ENCODE measurements at places on chromosomes 1 and 21.
A peak's percentile ranks its signal among the peaks of the same experiment; 100 is the strongest.

- no peak for DNase-seq
These were observed 42.2 kb downstream of the BTF3L4 start for GRCh38 chr1:52098139-52098871.

GRCh38 chr21:32514275-32515055 is 70.9 kb downstream of the TCP10L start:
- no peak for DNase-seq

GRCh38 chr21:31538816-31539215 is 120.7 kb upstream of the SOD1 start:
- DNase-seq = no peak

DNA sequence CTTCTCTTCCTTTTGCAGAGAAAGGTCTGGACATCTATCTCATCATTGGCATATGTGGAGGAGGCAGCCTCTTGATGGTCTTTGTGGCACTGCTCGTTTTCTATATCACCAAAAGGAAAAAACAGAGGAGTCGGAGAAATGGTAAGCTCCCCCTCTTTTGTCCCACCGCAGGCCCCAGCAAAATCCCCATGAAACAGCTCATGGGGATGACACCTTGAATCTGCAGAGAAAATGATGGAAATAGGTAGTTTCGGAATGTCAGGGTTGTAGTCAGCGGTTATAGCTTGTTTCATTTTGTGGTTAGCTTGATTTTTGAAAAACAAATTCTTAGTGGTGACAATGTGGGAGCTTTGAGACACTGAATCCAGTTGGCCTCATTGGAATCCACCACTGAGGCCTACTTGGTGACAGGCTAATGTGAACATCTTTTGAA is 10.3 kb downstream of the CD2 start:
- DNase-seq = no peak

GRCh38 chr1:83762416-83762815 is 236.5 kb downstream of the TTLL7 start:
- no peak for DNase-seq

- DNase-seq = no peak
These were observed 21.2 kb downstream of the OVGP1 start for GRCh38 chr1:111406321-111406768.

DNA sequence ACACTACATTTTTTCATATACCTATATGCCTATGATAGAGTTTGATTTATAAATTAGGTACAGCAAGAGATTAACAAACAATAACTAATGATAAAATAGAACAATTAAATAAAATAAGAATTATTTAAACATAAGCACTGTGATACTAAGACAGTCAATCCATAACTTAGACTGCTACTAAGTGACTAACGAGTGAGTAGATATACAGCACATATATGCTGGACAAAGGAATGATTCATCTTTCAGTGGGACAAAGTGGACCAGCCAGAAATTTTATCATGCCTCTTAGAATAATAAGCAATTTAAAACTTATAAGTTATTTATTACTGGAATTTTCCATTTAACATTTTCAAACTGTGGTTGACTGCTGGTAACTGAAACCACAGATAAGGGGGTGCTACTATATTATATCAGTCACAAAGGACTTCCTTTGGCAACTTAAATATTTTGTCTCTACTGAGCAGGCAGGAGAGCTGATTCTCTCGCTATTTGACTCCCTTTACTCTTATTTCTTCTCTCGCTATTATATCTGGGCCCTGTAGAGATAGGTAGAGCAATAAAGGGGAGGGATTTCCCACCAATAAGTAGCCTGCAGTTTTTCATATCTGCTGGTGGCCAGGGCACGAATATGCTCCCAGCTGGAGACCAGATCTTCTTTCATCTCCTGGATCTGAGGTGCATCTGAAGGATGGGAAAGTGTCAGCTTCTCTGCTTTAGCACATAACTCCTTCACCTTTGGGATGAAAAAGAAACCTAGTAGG is 10.8 kb downstream of the SPTA1 start:
- DNase-seq = no peak

- no peak for DNase-seq
These were observed 6.9 kb upstream of the HPDL start for GRCh38 chr1:45319761-45320160.

DNA sequence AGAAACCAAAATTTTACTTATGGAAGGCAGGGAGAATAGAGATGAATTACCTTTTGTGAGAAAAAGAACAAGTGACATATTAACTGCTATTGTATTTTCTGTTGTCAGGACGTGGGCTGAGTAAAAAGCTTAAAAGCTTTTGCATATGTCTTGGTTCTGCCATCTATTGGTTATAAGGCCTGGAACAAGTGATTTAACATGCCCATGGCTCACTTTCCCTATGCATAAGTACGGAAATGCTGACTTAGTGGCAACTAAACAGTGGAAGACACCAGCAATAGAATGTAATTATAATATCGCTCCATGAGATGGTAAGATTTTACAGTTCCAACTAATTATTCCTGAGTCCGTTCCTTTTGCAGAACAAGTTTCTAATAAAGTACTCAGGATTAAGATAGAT is 6.7 kb upstream of the CTSS start:
- no peak for DNase-seq

DNA sequence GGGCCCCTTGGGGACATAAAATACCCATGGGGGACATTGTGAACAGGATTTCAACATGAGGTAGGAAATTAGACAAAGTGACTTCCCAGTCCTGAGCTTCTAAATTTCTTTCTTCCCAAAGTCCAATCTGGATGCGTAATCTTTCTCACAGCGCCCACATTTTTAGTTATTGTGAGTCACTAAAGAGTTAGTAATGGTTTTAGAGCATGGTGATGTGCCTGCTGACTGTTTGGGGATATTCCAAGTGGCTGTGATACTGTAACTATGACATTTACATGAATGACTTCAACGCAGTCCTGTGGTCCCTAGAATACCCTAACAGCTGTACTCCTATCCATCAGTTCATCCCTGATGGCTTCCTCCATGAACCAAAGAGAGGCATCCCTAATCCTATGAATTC is 224.0 kb upstream of the COA6 start:
- peak; percentile 2 for DNase-seq

DNA sequence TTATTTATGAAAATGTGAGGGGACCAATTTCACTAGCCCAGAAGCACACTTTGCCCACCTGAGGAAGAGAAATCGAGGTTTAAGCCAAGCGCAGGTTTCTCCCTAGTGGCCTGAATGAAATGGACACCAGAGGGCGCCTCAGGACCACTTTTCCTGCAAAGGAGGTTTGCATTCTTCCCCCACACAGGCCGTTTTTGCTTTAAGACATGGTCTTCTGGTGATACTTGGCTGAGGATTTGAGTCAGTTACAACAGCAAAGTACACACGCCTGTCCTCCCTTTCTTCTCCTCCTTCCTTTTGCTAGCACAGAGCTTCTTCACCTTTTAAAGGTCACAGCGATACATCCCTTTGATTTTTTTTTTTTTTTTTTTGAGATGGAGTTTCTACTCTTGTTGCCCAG is 5.4 kb downstream of the PLA2G2E start:
- DNase-seq = peak; percentile 49

DNA sequence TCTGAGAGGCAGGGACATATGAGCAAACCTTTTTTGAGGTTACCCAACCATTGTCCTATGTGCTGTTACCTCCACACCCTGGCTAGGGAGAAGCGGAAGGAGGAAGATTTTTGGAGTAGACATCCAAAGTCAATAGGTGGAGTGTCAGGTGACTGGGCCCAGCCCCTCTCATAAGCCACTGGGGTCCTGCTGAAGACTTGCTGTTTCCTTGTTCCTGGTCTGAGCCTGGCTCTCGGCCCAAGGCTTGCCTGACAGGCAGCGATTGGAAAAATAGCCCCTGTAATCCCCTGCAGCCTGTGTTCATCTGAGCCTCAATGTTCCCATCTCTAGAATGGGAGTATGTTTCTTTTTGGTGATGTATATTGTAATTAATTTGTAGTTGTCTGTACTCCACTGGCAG is 6.9 kb upstream of the PIGR start:
- no peak for DNase-seq

DNA sequence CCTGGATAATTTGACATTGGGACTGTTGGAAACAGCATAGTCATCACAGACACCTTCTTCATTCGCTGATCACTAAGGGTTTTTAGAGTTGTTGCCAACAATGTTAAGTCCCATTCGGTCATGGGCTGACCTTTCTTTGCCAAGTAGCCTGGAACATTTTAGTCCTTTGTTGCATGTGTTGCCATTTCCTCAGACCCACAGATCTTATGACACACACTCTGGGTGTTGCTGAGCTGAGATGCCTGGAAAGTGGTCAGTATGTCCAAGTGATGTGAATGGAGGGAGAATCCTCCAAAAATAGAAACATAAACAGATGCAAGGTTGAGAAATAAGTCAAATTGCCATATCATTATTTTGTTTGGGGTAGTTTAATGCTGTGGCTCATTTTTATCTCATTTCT is 61.5 kb upstream of the GJA5 start:
- DNase-seq = no peak

All from AG09309 (cell line).